ENCODE measurements at places on chromosomes 12 and 14.

- DNase-seq, result peak; percentile 10
These were observed 103.9 kb upstream of the TMEM132C start for GRCh38 chr12:128163086-128163485.

DNA sequence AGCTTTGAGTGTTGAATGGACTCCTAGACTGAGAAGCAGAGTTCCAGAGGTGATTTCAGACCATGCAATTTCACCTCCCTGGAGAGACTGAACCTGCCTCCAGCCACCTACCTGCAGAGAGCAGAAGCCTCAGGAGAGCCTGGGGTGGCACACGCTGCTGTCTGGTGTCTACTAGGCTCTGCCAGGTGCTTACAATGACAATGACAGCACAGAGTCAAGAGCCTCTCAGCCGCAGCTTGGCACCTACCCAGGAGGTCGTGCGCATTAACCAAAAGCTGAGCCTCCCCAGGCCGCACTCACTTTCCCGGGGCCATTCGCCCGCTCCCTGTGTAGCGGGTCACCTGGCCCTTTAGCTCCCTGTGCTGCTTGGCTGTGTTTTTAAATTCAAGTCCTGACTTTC lies 63.2 kb downstream of the TESC start:
- no peak for DNase-seq

DNA sequence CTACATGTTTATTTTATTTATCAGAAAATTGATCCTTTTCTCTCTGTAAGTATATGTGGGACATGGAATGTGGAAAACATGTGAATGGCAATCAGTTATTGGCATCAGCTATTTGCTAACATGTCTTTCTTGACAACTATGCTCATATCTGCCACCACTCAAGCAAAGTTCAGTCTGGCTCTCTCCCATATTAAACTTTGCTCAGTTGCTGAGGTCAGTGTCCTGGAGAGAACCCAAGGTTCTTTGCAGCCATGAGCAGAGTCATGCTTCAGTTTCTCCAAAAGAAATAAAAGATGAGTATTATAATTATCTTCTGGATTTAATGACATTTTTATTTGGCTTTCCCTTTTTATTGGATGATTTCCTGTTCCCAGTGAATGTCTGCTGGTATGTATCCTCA lies 42.6 kb downstream of the A2M start:
- no peak for DNase-seq

- no peak for DNase-seq
These were observed 141.0 kb upstream of the RMST start for GRCh38 chr12:97321621-97322020.

GRCh38 chr12:49889361-49890095 lies 14.2 kb downstream of the FAIM2 start:
- no peak for DNase-seq

GRCh38 chr14:72597252-72598233 lies 296.4 kb downstream of the DPF3 start:
- DNase-seq, result no peak

- no peak for DNase-seq
These were observed 41.2 kb downstream of the NKX2-1 start for GRCh38 chr14:36478782-36479181.

DNA sequence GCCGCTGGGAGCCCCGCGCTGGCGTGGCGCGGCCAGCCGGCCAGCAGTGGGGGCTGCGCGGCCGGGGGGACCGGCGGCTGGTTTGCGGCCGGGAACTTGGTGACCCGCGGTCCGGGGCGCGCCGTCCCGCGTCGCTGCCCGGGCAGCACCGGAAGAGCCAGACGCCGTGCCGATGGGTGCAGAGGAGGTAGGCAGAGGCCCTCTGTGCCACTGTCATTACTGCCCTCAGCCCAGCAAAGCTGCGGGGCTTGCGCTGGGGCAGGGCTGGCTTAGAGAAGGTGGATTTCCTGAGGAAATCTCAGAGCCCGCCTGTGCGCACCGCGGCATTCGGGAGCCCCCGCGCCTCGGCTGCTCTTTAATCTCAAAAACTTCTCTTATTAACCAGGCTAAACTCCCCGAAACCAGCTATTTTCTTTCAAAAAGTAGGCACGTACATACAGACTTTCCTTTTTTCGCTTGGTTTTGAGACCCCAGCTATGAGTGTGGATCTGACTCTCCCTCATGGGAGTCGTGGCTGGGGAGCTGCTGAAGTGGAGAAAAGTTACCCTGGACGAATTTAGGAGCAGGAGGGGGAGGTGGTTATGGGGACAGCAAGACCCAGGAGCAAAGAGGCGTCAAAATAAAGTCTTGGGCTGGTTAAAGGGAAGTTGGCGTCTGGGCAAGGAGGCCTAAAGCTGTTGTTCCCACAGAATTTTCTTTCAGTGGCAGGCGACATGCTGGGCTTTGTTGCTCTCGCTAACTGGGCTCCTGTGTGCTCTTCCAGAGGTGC lies 802 bp downstream of the SUSD6 start:
- DNase-seq, result peak; percentile 80

- DNase-seq, result no peak
These were observed 357.0 kb upstream of the FLRT2 start for GRCh38 chr14:85172889-85173477.

DNA sequence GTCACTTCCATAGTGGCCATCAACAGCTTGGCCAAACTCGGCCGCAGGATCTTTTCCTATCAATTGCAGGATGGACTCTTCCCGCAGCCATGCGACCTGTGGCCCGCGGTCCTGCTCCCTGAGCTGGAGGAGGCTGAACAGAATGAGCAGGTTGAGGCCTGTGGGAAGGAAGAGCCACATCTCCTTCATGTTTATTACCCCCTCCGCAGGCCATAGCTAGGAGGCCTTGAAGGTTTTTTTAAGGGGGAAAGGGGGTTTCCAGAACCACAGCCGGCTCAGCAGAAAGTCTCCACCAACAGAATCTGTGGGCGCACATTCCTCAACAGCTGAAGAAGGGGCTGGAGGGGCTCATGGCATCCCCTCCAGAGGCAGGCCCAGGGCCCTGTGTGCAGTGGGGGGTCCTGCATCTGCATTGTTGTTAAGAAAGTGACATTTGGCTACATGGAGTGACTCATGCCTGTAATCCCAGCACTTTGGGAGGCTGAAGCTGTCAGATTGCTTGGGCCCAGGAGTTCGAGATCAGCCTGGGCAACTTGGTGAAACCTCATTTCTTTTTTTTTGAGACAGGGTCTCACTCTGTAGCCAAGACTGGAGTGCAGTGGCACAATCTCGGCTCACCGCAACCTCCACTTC lies 25.2 kb upstream of the PPP1R13B start:
- no peak for DNase-seq

GRCh38 chr12:26460361-26460760 lies 265.0 kb downstream of the SSPN start:
- DNase-seq, result no peak

DNA sequence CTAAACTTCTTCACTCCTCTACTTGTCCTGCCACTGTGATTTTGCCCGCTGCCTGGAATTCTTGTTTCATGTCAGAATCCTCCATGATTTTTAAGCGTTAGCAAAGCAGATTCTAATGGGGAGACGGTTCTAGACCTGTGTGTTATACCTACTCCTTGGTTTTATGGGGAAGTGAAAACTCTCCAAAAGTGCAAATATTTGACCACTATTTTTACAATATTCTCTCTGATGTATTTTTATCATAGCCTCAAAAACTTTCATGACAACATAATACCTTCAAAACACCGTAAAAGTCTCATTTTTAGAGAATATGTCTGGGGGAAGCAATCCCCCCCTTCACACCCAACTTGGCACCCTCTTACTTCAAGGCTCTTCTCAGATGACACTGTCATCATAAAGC lies 12.9 kb upstream of the KRAS start:
- no peak for DNase-seq

GRCh38 chr14:89217891-89218290 lies 199.1 kb downstream of the FOXN3 start:
- no peak for DNase-seq

DNA sequence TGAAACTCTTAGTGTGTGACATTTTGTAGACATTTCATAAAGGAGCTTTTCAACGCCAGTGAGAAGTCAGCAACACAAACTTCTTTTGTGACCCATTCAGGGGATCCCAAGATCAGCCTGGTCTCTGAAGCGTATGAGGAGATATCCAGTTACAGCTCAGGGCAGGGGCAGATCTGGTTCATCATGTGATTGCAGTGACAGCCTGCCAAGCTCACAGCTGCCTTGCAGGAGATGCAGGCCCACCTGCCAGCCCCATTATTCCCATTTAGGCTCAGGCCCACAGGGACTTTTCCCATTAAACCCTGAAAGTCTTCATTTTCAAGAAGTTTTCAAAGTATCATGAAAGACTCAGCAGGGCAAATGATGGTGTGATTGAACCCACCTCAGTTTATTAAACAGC lies 38.3 kb downstream of the SRGAP1 start:
- DNase-seq, result peak; percentile 20

DNA sequence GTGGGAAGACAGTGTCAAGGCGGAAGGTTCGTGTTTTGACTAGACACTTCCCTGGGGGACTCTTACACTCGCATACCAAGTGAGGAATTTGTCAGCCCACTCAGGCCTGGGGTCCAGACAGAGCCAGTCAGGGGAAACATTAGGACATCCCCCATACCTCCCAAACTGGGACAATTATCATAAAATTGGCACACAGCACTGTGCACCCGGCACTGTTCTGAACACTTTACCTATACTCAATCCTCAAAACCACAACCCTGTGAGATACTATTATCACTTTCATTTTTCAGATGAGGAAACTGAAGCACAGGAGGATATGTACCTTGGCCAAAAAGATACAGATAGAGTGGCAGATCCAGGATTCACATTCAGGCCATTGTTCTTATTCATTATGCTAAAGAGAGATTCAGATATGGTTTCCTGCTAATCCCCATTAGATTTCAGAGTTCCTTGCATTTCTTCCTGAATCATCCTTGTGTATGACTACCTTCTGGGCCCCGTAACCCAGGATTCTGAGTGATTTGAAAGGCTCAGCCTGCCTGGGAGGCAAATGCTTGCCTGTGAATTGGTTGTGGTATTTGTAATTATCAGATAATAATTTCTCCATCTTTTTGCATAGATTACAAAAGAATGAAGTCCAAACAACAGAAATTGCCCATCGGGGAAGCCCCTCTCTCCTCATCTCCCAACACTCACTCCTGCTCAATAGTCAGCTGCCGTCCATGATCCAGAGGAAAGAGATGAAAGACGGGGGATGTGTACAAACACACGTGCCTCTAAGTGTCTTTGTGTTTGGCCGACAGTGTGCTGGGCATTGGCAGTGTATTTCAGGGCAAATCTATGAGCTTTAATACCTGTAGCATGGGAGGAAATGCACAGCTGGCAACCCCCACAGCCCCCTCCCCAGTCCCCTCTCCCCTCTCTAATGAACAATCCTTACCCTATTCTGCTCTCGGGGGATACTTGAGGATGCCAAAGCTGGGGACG lies 4.6 kb downstream of the TAC3 start:
- no peak for DNase-seq

GRCh38 chr14:95294834-95295599 lies 24.7 kb downstream of the CLMN start:
- no peak for DNase-seq

DNA sequence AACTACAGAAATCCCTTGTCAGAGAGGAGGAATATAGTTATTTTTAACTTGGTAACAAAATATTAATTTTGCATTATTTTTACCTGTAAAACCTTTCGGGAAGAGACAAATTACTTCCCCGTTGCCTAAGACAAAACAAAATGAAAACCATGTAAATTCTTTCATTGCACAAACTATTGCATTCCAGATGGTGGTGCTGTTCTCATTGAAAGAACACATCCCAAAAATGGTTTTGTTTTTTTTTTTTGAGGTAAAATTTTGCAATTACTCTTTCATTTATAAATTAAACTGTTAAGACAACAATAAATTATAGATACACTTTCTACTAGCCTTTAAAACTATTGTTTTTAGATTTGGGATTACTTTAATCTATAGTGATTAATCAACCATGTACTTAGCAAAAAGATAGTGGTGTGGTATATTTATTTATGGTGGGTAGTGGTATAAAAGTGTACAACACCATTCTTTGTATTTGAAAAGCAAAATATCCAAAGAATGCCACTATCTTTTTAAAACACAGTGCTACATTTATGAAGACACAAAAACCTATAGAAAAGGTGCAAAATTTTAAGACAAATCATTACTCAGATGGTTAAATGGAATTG lies 115.5 kb downstream of the SLC38A1 start:
- no peak for DNase-seq

DNA sequence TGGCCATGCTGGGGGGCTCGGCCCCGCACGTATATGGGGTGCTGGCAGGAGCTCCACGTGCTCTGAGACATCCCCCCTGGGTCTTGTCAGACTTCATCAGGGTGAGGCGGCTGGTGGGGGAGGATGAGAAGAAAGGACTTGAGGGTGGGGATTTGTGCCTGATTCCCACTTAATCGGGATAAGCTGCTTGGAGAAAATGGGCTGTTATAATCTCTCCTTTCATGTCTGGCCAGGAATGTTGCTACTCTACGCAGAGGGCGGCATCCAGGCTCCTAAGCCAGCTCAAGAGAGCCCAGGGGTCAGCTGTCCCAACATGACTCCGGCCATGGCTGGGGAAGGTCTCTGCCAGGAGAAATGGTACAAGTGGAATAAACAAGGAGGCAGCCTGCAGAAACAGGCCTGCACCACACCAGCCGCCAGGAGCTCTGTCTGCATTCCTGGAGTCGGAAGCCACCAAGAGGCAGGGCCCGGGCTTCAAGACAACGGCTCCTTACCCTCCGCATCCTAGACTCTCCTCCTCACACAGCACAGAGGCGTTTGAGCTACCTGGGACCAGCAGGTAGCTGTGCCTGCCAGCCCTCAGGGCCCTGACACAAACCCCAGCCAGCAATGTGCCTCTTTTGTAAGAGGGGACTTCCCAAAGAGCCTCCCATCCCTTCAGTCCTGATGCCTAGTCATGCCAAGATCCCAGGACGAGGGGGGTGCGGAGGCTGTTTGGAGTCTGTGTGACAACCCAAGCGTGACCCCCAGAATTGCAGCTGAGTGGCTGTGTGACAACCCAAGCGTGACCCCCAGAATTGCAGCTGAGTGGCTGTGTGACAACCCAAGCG lies 195.8 kb upstream of the DIO3 start:
- DNase-seq, result no peak

DNA sequence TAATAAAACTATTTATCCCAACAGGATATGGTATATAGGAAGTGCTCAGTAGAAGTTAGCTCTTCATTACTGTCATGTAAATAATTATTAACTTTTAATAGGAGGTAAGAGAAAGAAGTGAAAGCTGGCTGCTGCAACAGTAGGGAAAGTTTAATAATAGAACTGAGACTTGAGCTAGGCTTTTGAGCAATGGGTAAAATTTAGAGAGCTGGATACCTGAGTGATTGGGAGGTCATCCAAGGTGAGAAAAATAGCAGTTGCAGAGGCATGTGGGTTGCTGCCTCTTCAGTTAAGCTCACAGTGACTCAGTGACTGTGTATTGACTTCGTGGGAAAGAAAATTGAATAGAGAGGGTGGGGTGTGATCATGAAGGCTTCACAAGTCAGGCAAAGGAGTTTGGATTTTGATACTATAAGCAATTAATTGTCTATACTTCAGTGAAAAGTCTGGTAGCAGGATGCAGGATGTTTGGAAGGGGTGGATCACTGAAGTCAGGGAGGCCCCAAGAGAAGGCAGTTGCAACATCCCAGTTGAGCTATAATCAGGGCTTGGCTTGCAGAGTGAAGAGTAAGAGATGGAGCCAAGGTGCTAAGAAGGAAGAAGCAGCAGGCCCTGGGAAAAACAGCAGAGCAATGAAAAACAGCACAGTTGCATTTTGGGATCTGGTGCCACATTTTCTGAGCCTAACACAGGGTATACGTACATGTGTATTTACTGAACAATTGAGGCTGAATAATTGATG lies 172.0 kb upstream of the FRMD6 start:
- DNase-seq, result no peak
